Lung microvascular endothelial cell (primary cell): ENCODE measurements at places on chromosomes 4 and X. TPM values are rescaled to one million over a fixed set of nuclear protein-coding genes. Genes with fewer than 3 reads are reported as not detected.

DNA sequence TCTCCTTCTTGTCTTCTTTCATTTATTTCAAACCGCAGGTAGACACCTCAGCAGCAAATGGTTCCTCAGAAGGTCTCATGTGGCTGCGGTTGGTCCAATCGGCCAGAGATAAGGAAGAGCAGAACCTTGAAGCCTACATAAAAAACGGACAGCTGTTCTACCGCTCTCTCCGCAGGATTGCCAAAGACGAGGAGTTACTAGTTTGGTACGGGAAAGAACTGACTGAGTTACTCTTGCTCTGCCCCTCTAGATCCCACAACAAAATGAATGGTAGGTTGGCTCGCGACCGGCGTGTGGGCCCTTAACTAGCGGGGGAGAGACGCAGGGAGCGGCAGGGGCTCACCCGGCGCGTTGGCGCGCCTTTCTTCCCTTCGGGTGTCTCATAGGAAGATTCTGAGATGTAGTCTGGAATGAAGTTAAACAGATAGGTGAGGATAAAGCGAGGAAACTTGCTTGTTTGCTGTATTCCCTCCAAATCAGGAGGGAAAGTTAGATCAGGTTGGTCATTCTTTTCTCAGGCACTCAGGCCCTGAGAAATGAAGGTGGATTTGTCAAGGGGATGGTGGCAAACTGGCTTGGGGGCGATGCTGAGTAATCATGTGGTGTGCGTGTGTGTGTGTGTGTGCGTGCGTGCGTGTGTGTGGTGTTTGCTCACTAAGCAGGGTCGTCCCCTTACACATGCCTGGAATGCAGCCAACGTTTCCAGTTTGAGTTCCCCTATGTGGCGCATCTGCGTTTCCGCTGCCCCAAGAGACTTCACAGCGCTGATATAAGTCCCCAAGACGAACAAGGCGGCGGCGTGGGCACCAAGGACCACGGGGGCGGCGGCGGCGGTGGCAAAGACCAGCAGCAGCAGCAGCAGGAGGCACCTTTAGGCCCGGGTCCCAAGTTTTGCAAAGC is 4.2 kb downstream of the PRDM8 start:
- peak; percentile 91 for DNase-seq

DNA sequence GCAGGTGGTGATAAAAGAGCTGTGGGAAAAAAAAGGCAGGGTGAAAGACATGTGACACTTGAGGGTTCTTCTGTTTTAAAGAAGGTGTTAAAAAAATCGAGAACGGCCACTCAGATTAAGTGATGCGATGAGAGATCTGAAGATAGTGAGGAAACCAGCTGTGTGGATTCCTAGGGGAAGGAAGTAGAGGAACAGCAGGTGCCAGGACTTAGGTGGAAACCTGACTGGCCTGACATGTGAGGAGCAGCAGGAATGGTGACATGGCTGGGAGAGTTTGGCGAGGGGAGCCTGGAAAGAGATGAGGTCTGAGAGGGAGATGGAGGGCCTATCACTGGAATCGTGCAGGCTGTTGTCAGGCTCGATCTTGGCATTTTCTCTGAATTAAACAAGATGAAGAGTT is 55.5 kb downstream of the BMPR1B start:
- DNase-seq: no peak

- DNase-seq: no peak
Measured at GRCh38 chr4:183286590-183287308, 33.3 kb downstream of the CLDN22 start.

GRCh38 chr4:95050980-95051701 is 293.4 kb downstream of the BMPR1B start:
- no peak for DNase-seq

MED14 gene
- total RNA-seq: 13.3 and 14.1 TPM in 2 replicates

- no peak for DNase-seq
Measured at GRCh38 chrX:33923262-33923661, 208.9 kb downstream of the FAM47A start.

- peak; percentile 23 for DNase-seq
Measured at GRCh38 chr4:36351082-36351666, 69.8 kb downstream of the DTHD1 start.

ANOS1 gene
- total RNA-seq: 0.22 and 0.60 TPM in 2 replicates

- DNase-seq: no peak
Measured at GRCh38 chr4:7187691-7188090, 4.6 kb upstream of the SORCS2 start.

CT45A5 gene
- total RNA-seq: not detected in 2 replicates

- no peak for DNase-seq
Measured at GRCh38 chr4:1821679-1822567, 28.8 kb downstream of the FGFR3 start.

DNA sequence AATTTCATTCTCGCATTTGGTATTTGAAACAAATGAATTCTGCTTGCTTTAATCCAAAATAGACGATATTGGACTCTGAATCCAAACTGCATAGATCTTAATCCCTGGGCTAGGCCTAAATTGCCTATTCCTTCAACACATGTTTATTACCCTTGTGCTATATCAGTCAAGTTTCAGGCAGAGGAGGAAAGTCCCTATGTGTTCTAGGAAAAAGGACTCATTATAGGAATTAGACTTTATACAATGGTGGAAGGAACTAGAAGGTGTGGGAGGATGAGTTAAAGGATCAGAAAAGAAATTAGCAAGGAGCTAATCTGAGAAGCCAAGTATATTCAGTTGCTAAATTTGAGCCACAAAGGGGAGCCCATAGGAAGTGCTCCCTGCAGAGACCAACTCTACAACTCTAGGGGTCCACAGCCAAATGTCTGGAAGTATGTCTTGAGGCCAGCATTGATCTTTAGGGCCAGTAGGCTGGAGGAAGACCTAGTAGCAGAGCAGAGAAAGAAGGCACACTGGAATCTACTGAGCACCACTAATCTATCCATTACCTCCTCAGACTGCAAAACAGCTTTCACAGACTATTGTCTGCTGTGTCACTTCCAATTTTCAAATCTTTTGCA is 17.1 kb upstream of the DTHD1 start:
- DNase-seq: no peak

RADX gene
- total RNA-seq: under 0.01 TPM in 2 replicates

TEX13B gene
- not detected in 2 replicates for total RNA-seq

NOCT gene
- 18.3 and 24.6 TPM in 2 replicates for total RNA-seq

- DNase-seq: no peak
Measured at GRCh38 chrX:2782171-2782570, 30.3 kb downstream of the XG start.

GRCh38 chrX:132967049-132967448 is 8.6 kb upstream of the HS6ST2 start:
- DNase-seq: no peak

- DNase-seq: no peak
Measured at GRCh38 chrX:155188786-155189185, 27.5 kb upstream of the VBP1 start.

GRCh38 chrX:23008431-23009099 is 8.8 kb downstream of the DDX53 start:
- DNase-seq: peak; percentile 35

AMBN gene
- not detected in 2 replicates for total RNA-seq

- DNase-seq: no peak
Measured at GRCh38 chrX:30309139-30309571, at the start of gene NR0B1. Gene NR0B1 (minus strand): TSS chrX:30309390. CDS start chrX:30309363, 27 bp downstream.

GRCh38 chr4:8305851-8306471 is 36.4 kb downstream of the HTRA3 start:
- DNase-seq: no peak

GRCh38 chr4:170887396-170887795 is 797.6 kb upstream of the AADAT start:
- DNase-seq: no peak

DNA sequence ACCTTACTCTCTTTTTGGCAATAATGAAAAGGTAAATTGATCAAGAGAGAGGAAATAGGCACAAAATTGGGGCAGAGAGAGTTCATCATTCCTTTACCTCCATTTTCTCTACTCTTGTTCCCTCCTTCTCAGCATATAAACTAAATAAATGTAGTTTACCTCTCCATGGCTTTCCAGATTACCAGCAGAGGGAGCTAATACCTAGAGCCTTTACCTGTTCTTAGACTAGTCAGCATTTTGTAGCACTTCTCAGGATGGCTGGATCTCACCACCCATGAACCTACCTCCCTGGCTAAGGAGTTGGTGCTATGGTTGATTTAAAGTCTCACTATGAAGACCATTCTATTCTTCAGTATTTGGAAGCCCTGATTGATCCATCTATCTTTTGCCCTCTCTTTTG is 15.7 kb downstream of the OFD1 start:
- peak; percentile 51 for DNase-seq
